ENCODE measurements at places on chromosomes 5 and 9. TPM values are rescaled to one million over a fixed set of nuclear protein-coding genes. Genes with fewer than 3 reads are reported as not detected.

The FBXL7 gene
- 12.8 TPM for total RNA-seq

GRCh38 chr9:87663556-87663955, 62.4 kb upstream of the CTSL start:
- no peak for DNase-seq

DNA sequence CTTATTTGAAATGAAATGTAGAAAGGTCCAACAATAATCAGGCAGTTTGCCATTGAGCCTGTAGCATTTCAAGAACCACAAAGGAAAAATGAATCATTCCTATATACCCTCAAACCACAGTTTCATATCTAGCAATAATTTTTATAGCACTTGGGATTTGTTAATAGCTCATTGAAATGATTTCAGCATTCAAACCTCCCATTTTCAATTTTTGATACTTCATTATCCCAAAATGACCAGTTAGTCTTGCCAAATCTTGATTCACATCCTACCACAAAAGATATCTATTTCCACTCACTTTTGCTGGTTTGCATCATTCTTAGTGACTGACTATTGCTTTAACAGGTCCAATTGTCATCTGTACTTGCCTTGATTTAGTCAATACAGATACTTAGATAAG, 790.1 kb downstream of the TLE1 start:
- DNase-seq: no peak

- no peak for DNase-seq
Measured at GRCh38 chr5:89954916-89955315, 454.6 kb downstream of the CETN3 start.

The COL5A1 gene
- total RNA-seq: 604 TPM

DNA sequence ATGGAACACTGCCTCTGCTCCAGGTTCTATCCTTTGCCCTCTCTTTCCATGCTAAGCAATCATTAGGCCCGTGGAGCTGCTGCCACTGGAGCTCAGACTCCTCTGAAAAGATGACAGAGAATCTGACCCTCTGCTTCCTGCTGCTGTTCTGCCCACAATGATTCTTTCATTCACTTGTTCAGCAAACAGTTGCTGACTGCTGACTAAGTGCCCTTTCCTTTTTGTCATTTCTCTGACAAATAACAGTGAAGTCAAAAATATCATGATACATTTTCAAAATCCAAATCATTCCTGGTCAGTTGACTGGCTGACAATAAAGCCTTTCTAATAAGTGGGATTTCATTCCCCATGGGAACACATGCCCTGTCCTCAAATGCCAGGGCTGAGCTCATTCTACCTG, 110.1 kb downstream of the SIL1 start:
- no peak for DNase-seq

- DNase-seq: no peak
Measured at GRCh38 chr9:117278020-117278419, 136.8 kb downstream of the ASTN2 start.

The MEIKIN gene
- not detected for total RNA-seq
